IMR-90 (cell line): ENCODE measurements at places on chromosomes 1 and 21. TPM values are rescaled to one million over a fixed set of nuclear protein-coding genes. Genes with fewer than 3 reads are reported as not detected.

RAD54L gene
- 10.6 and 10.7 TPM in 2 replicates for polyA plus RNA-seq

CRYAA gene
- not detected in 2 replicates for polyA plus RNA-seq

PLXNA2 gene
- 1.1 and 1.2 TPM in 2 replicates for polyA plus RNA-seq

BEST4 gene
- 0.07 and 0.16 TPM in 2 replicates for polyA plus RNA-seq

TDRD10 gene
- polyA plus RNA-seq = not detected in 2 replicates

KLHDC9 gene
- polyA plus RNA-seq = 0.70 and 1.1 TPM in 2 replicates

ATAD3C gene
- polyA plus RNA-seq = not detected in 2 replicates

PTPRC gene
- not detected in 2 replicates for polyA plus RNA-seq
